Activated T-cell treated with anti-CD3 and anti-CD28 coated beads, Interleukin-2, amount 50 U/mL, for 72 hours (primary cell): ENCODE measurements at places on chromosomes 4 and X. TPM values are rescaled to one million over a fixed set of nuclear protein-coding genes. Genes with fewer than 3 reads are reported as not detected.

DNA sequence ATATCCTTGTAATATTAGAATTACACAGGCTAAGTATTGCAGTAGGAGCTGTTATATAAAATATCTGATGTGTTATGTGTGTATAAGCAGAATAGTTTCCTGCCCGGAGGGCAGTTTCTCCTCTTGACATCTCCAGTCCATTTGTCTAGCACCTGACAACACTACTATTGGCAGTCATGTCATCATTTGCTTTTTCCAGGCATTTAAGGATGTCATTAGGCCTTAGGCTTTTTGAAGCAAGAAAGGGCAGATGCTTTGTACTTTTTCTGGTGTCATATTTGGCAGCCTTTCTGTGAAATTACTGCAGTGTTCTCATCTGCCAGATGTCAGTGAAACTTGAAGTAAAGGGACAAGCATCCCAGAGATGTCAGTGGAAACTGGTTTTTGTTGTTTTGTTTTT, 2017.6 kb upstream of the IGFBP7 start:
- no peaks in the 10 kb centered on the region for H3K27me3 ChIP-seq
- H3K4me3 ChIP-seq: no peak overlapping the region
- no peaks in the 10 kb centered on the region for H3K4me1 ChIP-seq
- H3K36me3 ChIP-seq: peaks cover 4% of the 10 kb centered on the region

DNA sequence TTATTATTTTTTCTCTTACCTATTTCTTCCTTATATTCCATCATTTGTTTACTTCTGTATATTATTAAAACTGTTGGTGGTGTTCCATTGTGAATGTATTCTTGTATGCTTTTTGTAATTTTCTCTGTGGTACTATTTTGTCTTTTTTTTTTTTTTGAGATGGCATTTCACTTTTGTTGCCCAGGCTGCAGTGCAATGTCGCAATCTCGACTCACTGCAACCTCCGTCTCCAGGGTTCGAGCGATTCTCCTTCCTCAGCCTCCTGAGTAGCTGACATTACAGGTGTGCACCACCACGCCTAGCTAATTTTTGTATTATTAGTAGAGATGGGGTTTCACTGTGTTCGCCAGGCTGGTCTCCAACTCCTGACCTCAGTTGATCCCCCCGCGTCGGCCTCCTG, 8.6 kb downstream of the KDM6A start:
- H3K27ac ChIP-seq: no peak overlapping the region
- peaks cover 1% of the 10 kb centered on the region for H3K36me3 ChIP-seq
- no peak for DNase-seq
- H3K4me1 ChIP-seq: peaks cover 65% of the 10 kb centered on the region
- no peak overlapping the region for H3K4me3 ChIP-seq
- H3K27me3 ChIP-seq: no peaks in the 10 kb centered on the region

DNA sequence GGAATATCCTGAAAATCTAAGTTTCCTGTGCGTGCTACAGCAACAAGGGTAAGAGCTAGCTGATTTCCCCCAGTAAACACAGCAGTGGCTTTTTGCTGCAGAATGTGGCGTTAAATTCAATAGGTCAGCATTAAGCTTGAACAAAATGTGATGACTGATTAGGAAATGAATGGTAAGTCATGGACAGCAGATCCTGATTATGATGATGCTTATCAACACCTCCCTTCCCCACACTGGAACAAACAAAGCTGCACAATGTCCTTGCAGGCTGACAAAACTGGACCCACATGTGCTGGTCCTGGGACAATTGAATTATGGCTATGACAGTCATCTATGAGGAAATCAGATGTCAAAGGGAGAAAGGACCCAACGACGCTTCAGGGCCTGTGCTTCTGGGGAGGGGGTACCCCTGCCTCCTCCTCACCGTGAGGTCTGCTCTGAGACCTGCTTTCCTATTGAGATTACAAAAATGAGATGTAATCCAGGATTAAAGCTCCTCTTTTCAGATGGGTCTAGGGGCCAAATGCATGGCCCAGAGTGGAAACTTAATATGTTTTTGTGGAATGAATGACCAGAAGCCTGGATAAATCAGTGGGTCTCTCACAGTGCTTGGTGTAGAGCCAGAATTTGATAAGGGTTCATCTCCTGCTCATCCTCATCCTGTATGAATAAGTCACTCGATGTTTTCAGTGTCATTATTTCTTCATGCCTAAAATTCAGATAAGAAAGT, 32.0 kb upstream of the BOD1L1 start:
- peaks cover 12% of the 10 kb centered on the region for H3K4me1 ChIP-seq
- no peak overlapping the region for H3K4me3 ChIP-seq

- DNase-seq: no peak
- H3K27ac ChIP-seq: no peak overlapping the region
- no peaks in the 10 kb centered on the region for H3K36me3 ChIP-seq
- H3K27me3 ChIP-seq: peaks cover 17% of the 10 kb centered on the region
Measured at GRCh38 chr4:89173336-89174090, 62.2 kb downstream of the TIGD2 start.

ACOX3 gene
- total RNA-seq: 31.2 TPM

GLUD2 gene
- total RNA-seq: 0.26 TPM

NUDT9 gene
- 12.6 TPM for total RNA-seq

DNA sequence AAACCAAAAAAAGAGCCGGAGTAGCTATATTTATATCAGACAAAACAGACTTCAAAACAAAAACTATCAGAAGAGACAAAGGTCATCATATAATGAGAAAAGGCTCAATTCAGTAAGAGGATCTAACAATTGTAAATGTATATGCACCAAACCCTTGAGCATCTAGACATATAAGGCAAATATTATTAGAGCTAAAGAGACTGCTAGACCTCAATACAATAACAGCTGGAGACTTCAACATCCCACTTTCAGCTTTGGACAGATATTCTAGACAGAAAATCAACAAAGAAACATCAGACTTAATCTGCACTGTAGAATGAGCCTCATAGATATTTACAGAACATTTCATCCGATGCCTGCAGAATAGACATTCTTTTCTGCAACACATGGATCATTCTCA, 4.8 kb upstream of the PROM1 start:
- H3K4me1 ChIP-seq: peaks cover 6% of the 10 kb centered on the region
- no peak overlapping the region for H3K27ac ChIP-seq
- no peak for DNase-seq
- peaks cover 67% of the 10 kb centered on the region for H3K27me3 ChIP-seq
- H3K4me3 ChIP-seq: no peak overlapping the region

GRCh38 chr4:65971686-65972085, 301.4 kb upstream of the EPHA5 start:
- no peak for DNase-seq
- H3K27me3 ChIP-seq: no peaks in the 10 kb centered on the region
- H3K27ac ChIP-seq: no peak overlapping the region
- H3K4me3 ChIP-seq: no peak overlapping the region

- no peak for DNase-seq
- no peak overlapping the region for H3K27ac ChIP-seq
- H3K4me3 ChIP-seq: no peak overlapping the region
- peaks cover 35% of the 10 kb centered on the region for H3K27me3 ChIP-seq
- H3K4me1 ChIP-seq: no peaks in the 10 kb centered on the region
- no peaks in the 10 kb centered on the region for H3K36me3 ChIP-seq
Measured at GRCh38 chrX:109862433-109862832, 129.4 kb upstream of the ACSL4 start.

GRCh38 chrX:357035-357692, 29.5 kb downstream of the PPP2R3B start:
- H3K4me1 ChIP-seq: peaks cover 18% of the 10 kb centered on the region
- no peaks in the 10 kb centered on the region for H3K27me3 ChIP-seq
- peak overlapping the region; percentile 98 for H3K27ac ChIP-seq
- H3K36me3 ChIP-seq: peaks cover 21% of the 10 kb centered on the region
- H3K4me3 ChIP-seq: peak overlapping the region; percentile 84
- no peak for DNase-seq

DNA sequence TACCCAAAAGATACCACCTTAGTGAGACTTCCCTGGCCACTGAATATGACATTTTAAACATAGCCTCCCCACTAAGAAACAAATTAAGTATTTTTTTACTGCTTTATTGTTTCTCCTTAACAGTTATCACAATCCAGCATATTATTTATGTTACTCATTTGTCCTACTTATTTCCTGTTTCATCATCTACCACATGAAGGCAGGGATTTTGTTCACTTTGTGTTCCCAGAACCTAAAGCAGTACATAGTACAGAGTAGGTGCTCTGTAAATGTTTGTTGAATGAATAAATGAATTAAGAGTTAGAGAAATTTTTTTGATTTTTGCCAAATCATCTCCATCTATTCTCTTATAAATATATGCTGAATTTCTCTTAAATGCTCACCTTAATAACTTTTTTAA, 318.4 kb upstream of the GIMD1 start:
- no peak overlapping the region for H3K27ac ChIP-seq
- DNase-seq: no peak
- H3K27me3 ChIP-seq: no peaks in the 10 kb centered on the region
- H3K36me3 ChIP-seq: no peaks in the 10 kb centered on the region

ARHGAP24 gene
- not detected for total RNA-seq

DNA sequence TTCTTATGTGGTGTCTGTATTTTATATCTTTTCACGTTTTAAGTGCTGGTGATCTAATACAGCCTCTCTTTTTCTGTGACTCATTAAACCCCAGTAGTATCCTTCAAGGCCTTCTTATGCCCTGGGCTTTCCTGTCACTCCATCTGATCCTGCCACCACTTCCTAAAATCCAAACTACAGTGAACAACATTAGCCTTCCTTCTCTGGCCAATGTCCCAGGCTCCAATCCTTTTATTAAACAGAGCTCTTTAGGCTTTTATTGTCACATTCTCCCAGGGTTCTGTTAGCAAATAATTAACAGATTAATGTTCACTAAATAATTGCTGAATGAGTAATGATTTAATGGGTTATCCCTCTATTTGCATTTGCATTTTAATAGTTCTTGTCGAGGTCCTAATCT, 47.9 kb upstream of the ITM2A start:
- no peak overlapping the region for H3K4me3 ChIP-seq
- H3K4me1 ChIP-seq: peaks cover 19% of the 10 kb centered on the region
- H3K27me3 ChIP-seq: peaks cover 8% of the 10 kb centered on the region
- no peaks in the 10 kb centered on the region for H3K36me3 ChIP-seq

GAB3 gene
- total RNA-seq: 8.4 TPM

DNA sequence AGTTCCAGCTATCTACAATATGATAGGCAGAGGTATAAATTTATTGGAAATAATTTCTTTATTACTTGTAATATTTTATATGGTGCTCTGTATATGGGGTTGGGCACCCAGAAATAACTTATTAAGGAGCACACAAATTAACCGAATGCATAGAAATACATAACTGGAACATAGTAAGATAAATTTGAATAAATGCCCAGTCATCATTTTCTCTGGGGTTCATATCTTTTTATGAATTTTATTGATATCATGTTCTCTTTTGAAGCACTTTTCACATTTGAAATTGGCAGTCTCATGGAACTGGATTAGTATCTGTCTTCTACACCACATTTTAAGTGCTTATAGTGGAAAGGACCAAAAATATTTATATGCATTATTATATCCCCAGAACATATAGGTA, 122.0 kb downstream of the PCDH7 start:
- no peaks in the 10 kb centered on the region for H3K36me3 ChIP-seq
- no peaks in the 10 kb centered on the region for H3K27me3 ChIP-seq
- H3K4me1 ChIP-seq: no peaks in the 10 kb centered on the region
- DNase-seq: no peak
- no peak overlapping the region for H3K27ac ChIP-seq

ADH1C gene
- total RNA-seq: not detected

GRCh38 chr4:52641854-52642563, 17.1 kb downstream of the USP46 start:
- no peak for DNase-seq
- H3K4me1 ChIP-seq: peaks cover 15% of the 10 kb centered on the region
- H3K27ac ChIP-seq: no peak overlapping the region
- peak overlapping the region; percentile 38 for H3K4me3 ChIP-seq
- peaks cover 11% of the 10 kb centered on the region for H3K27me3 ChIP-seq

DNA sequence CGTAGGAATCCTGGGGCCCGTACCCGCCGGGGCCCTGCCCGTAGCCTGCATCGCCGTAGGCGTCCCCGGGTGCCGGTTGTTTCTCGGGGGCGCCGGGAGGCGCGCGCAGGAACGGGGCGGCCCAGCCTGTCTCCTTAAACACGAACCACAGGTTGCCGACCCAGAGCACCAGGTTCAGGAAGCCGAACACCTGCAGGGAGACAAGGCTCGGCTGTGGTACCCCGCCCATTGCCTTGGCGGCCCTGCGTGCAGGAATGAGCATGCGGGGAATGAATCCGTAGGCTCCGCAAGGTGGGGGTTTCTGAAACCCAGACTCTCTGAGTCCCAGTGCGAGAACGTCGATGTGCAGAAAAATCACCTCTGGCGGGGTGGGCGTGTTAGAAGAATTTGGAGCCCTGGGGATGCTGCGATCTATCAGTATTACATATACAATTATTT, 5.4 kb upstream of the PRICKLE3 start:
- peaks cover 9% of the 10 kb centered on the region for H3K27me3 ChIP-seq
- H3K4me3 ChIP-seq: peak overlapping the region; percentile 90
- peaks cover 40% of the 10 kb centered on the region for H3K4me1 ChIP-seq

USP17L17 gene
- total RNA-seq: not detected

FABP2 gene
- total RNA-seq: not detected
